ENCODE measurements at places on chromosomes 2 and 18. TPM values are rescaled to one million over a fixed set of nuclear protein-coding genes. Genes with fewer than 3 reads are reported as not detected.

DNA sequence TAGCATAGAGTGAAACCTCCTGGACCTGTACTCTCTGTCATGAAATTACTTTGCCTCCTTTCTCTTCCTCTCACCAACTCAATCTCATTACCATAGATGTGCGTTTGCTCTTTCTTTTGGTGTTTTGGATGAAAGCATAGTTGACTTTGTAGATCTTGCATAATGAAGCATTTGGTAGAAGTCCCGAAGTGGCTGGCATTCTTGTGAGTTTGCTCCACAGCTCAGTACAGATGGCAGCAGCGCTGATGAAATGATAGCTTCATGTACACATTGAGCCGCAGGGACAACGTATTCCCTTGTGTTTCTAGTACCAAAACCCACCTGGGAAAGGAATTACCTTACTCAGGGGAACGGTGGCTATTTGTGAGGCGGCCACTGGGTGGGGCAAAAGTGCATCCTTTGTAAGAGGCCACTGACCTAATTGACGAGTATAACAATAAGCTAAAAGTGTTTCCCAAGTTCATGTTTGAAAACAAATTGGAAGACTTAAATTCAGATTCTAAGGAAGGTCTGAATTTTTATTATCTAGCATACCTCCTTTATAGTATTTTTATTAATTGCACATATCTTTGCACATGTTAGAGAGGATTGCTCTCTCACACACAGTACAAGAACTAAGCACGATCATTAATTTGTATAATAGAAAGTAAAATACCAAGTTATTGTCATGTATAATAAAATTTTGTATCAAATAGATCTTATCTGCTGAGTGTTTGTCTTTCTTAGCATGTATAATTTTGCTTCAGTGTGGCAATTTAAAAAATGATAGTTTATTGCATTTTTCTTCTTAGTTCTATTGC, 25.4 kb upstream of the CDH7 start:
- no peak for DNase-seq

- DNase-seq, result no peak
Observed at GRCh38 chr18:76476665-76477561, 18.1 kb downstream of the ZNF516 start.

DNA sequence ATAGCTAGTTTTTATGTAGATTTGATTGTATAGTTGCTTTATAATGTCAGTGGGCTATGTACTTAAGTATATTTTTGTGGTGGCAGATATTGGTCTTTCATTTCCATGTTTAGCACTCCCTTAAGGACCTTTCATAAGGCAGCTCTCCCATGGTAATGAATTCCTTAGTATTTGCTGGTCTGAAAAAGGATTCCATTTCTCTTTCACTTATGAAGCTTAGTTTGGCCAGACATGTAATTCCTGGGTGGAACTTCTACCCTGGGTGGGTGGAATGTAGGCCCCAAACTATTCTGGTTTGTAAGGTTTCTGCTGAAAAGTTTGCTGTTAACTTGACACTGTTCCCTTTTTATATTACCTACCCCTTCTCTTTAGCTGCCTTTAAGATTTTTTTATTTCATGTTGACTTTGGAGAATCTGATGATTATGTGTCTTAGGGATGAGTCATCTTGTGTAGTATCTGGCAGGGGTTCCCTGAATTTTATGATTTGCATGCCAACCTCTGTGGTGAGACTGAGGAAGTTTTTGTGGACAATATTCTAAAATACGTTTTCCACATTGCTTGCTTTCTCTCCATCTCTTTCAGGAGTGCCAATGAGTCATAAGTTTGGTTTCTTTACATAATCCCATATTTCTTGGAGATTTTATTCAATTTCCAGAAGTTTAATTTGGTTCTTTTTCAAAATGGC, 65.4 kb upstream of the VRK2 start:
- DNase-seq, result no peak

DNA sequence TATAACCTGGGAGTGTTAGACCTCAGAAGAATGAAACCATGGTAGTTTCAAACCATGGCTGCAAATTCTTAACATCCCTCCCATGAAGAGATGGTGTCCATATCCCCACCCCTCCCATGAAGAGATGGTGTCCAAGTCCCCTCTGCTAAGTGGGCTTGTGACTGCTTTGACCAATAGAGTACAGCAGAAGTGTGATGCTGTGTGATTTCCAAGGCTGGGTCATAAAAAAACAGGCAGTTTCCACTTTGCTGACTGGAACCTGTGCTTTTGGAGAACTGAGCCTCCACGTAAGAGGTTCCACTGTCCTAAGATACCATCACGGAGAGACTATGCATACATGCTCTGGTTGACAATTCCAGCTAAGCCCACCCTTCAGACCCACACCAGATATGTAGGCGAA, 65.5 kb downstream of the MRO start:
- no peak for DNase-seq

DNA sequence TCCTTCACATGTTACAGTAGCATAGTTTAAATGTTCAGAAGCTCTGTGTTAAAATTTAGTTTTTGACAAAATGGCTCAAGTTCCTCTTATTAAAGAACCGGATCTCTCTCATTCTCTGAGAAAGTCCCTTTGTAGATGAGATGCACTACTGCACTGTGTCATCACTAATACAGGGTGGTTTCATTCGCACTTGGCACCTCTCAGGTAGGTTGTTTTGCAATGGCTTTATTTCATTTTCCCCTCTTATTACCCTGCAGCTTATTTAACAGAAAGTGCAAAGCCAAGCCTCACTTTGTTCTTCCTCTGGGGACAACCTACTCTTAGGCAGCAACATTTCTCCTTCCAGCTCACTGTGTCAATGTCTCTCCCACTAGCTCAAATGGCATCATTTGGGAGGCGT, 185.1 kb downstream of the DLGAP1 start:
- DNase-seq, result no peak

DNA sequence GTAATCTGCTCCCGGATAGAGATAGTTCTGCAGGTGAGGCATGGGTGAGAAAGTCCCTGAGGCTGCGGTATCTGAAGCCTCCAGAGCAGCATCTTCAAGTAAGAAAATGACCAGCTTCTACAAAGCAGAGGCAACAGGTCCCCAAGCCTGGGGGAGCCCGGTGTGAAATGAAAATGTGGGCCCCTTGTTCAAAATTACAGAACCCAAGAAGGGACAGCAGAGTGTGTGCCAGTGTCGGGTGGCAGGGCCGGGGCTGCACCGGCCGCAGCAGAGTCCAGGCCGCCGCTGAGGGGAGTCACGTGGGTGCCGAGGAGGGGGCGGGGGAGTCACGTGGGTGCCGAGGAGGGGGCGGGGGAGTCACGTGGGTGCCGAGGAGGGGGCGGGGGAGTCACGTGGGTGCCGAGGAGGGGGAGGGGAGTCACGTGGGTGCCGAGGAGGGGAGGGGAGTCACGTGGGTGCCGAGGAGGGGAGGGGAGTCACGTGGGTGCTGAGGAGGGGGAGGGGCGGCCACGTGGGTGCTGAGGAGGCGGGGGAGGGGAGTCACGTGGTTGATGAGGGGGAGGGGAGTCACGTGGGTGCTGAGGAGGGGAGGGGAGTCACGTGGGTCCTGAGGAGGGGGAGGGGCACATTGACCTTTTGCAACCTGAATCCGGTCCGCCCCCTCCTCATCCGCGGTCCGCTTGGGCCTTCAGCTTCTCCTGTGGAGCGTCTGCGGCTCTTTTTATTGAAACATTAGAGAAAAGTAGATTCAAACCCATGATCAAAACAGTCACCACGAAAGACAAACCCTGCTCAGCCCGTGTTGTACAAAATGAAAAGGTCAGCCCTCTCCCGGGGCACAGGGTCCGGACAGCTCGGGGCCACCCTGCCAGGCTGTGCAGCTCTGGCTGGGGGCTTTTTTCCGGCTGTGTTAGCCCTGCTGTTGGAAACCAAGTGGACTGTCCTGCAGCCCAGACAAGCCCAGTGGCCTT, 10.4 kb downstream of the COLEC11 start:
- DNase-seq, result peak; percentile 80

SCTR gene
- total RNA-seq, result not detected

GPD2 gene
- 56.4 TPM for total RNA-seq

MPP4 gene
- total RNA-seq, result 0.27 TPM

DSC2 gene
- 7.4 TPM for total RNA-seq

ALK gene
- total RNA-seq, result 0.18 TPM

FAM237A gene
- total RNA-seq, result not detected

SMCHD1 gene
- 93.2 TPM for total RNA-seq

Data from sciatic nerve (tissue), 2 donors.